Activated CD8-positive, alpha-beta T cell treated with anti-CD3 and anti-CD28 coated beads, Interleukin-2, amount 10 ng/mL, durations not matched to agents 7 days and 5 days (primary cell): ENCODE measurements at places on chromosomes 12 and 14. TPM values are rescaled to one million over a fixed set of nuclear protein-coding genes. Genes with fewer than 3 reads are reported as not detected.

CCDC197 gene
- not detected for total RNA-seq

RPGRIP1 gene
- not detected for total RNA-seq

DNA sequence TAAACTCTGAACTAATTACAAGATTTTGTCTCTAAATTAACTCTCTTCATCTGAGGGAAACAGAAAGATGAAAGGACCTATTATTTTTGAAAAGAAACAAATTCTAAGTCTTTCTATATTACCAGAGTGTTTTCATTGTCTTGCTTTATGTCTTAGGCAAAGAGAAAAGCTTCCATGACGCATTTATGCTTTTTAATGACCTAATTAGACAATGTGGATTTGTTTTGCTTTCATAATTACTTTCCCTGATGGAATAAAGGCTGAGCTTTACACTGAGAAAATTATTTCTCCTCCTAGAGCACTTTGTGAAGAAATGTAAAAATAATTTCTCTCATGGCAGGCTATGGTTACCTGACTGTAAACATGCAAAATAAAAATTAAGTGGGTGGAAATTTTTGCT, 138.0 kb upstream of the SLCO1C1 start:
- H3K27ac ChIP-seq = no peak overlapping the region
- H3K4me1 ChIP-seq = no peaks in the 10 kb centered on the region
- no peak for DNase-seq

DNA sequence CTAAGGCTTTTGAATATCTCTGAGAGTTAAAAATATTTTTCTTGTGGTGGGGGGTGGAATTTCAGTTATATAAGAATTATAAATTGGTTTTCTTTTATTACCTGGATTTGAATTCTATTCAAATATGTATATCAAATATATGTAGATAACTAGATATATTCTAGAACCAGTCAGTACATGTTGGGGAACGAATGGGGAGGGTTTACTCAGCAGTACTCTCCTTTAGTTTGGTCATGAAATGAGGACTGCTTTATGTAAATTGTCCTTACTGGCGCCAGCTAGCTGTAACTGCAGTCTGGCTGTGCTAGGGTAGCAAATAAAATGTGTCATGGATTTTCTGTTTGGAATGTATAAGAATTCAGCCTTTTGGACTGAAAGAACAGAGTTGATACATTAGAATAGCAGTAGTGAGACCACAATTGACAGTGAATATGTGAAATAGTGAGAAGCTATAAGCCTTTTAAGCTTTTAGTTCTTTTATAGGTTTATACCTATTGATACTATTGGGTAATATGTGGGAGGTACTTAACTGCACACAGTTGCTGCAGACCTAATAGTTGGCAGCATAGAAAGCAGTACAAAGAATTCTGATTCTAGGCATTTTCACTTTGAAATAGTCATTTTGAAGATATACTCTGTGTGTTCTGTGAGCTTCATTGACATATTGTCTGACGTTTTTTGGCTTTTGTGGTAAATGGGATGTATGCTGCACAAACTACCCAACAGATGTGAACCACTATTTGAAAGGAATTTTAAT, 29.0 kb downstream of the ATF7IP start:
- no peaks in the 10 kb centered on the region for H3K27me3 ChIP-seq
- peak; percentile 67 for DNase-seq

DNA sequence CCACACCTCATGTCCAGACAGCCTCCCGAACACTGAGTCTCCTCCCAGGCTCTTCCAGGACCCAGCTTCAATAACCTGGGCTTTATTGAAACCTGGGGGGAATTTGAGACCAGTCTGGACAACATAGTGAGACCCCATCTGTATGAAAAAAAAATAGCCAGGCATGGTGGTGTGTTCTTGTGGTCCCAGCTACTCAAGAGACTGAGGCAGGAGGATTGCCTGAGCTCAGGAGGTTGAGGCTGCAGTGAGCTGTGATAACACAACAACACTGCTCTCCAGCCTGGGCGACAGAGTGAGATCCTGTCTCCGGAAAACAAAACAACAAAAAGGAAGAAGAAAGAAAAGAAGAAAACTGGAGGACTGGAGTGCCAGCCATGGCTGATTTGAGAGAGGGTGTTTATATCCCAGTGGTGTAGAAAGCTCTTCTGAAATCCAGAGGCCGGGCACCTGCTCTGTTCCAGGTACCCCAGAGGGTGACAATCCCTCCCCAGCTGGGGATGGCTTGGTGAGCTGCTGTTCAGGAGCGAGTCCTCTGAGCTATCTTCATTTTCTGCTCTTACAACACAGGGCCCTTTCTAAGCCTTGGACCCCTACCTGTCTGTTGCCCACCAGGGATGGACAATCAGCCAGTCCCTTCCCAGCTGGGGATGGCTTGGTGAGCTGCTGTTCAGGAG, 6.0 kb upstream of the PGF start:
- DNase-seq = no peak
- peaks cover 18% of the 10 kb centered on the region for H3K27me3 ChIP-seq
- H3K4me1 ChIP-seq = peaks cover 21% of the 10 kb centered on the region
- no peak overlapping the region for H3K27ac ChIP-seq

- no peak overlapping the region for H3K4me3 ChIP-seq
- no peak for DNase-seq
- H3K27ac ChIP-seq = peak overlapping the region; percentile 61
- peaks cover 13% of the 10 kb centered on the region for H3K36me3 ChIP-seq
- peaks cover 13% of the 10 kb centered on the region for H3K27me3 ChIP-seq
Measured at GRCh38 chr12:550473-551260, 90.9 kb downstream of the B4GALNT3 start.

FITM1 gene
- 2.1 TPM for total RNA-seq
